NCI-H1092 (cell line): ENCODE measurements at places on chromosomes 12 and 14.

DNA sequence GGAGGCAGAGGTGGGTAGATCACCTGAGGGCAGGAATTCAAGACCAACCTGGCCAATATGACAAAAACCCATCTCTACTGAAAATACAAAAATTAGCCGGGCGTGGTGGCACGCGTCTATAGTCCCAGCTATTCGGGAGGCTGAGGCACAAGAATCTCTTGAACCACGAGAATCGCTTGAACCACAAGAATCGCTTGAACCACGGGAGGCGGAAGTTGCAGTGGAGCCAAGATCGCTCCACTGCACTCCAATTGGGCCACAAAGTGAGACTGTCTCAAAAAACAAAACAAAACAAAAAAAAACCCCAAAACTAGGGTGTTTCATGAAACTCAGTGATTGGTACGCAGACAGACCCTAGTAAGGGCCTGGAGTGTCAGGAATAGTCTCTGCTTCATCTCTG lies 6.4 kb upstream of the ARF6 start:
- DNase-seq = no peak

DNA sequence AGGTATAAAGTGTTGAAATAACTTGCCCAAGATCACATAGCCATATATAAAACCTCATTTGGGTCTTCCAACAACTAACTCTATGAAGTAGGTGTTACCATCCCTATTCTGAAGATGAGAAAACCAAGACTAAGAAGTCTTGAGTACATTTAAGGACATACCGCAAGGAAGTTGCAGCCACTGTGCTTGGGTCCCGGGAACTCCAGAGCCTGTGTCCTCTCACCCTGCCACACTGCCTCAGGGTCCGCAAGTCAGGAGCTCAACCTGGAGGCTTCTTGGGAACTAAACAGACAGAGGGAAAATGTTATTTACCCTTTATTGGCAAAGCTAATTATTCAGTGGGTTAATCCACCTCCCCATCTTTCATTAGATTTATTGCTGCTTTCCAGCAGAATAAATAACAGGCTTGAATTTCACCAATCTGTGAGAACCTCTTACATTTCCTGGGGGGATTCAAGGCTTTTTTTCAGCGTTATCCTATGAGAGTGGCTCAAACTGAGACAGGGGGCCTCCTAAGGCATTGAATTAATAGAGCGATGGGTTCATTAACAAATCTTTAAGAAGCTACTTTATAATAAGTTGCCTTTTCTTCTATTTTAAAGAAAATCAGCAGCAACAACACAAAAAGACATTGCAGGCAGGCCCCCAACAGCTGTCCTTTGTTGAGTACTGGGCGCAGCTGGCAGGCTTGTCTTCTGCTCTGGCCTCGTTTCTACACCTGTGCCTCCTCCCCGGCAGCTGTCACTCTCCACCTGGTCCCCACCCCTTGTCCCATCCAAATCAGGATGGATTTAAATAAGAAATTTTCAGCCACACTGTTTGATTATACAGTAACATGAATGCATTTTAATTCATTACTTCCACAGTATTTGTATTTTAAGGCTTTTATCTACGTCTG lies 25.3 kb downstream of the PHLDA1 start:
- DNase-seq = no peak

GRCh38 chr12:105986779-105987684 lies 151.7 kb downstream of the NUAK1 start:
- DNase-seq = no peak

- DNase-seq = peak; percentile 20
Observed at GRCh38 chr12:6038160-6038559, 86.3 kb downstream of the VWF start.

GRCh38 chr12:128914908-128915563 lies 61.8 kb downstream of the GLT1D1 start:
- no peak for DNase-seq

DNA sequence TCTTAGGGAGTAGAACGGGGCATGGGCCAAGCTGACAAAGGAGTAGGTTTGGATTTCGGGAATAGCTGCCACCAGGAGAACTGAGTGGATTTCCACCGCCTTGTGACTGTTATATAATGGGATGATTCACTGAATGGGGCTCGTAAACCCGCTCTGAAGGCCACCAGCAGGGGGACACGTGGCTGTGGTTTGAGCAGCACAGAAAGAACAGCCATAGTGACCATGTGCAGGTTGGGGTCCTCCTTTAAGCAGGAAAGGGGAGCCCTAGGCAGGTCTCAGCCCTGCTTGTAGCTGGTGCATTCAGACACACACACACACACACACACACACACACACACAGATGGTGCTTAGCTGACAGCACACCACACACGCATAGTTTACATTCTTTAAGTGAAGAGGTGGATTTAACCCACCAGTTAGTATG lies 8.6 kb upstream of the ASB2 start:
- no peak for DNase-seq

DNA sequence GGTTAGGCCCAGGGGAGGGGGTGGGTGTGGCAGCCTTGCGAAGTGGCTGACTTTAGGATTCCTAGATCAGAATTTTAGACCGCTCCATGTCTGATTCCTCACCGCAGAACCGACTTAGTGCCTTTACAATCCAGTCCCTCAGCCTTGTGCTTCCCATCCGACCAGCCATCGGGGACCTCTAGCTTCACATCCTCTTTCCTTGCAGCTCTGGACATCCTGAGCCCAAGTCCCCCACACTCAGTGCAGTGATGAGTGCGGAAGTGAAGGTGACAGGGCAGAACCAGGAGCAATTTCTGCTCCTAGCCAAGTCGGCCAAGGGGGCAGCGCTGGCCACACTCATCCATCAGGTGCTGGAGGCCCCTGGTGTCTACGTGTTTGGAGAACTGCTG lies 557 bp downstream of the COPS7A start:
- no peak for DNase-seq
